Pancreas (tissue), 10 donors: ENCODE measurements at places on chromosomes 13 and 19. TPM values are rescaled to one million over a fixed set of nuclear protein-coding genes. Genes with fewer than 3 reads are reported as not detected.

- no peak for DNase-seq
Observed at GRCh38 chr19:33811736-33812387, 15.2 kb downstream of the KCTD15 start.

Gene ANGPTL8
- not detected for total RNA-seq

GRCh38 chr19:54696117-54696548 lies 28.1 kb upstream of the KIR3DL3 start:
- DNase-seq, result no peak

DNA sequence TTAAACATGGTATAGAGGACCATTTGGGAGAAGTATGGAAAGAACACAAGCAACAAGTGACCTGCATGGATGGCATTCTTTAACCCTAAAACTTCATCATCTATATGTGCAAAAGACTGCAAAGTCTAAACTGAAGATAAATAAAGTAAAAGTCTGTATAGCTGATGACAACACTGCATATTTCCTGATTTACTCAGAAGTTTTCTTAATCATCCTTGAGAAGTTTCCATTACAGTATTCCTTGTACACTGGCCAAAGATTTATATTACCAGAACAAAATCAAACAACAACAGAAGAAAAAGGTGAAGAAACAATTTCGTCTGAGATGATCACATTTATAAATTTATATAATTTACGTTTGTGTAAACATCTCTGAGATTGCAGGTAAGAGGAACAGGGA lies 805.7 kb downstream of the PCDH9 start:
- no peak for DNase-seq

Gene CCDC8
- 22.0 TPM for total RNA-seq

Gene TTYH1
- 24.6 TPM for total RNA-seq

DNA sequence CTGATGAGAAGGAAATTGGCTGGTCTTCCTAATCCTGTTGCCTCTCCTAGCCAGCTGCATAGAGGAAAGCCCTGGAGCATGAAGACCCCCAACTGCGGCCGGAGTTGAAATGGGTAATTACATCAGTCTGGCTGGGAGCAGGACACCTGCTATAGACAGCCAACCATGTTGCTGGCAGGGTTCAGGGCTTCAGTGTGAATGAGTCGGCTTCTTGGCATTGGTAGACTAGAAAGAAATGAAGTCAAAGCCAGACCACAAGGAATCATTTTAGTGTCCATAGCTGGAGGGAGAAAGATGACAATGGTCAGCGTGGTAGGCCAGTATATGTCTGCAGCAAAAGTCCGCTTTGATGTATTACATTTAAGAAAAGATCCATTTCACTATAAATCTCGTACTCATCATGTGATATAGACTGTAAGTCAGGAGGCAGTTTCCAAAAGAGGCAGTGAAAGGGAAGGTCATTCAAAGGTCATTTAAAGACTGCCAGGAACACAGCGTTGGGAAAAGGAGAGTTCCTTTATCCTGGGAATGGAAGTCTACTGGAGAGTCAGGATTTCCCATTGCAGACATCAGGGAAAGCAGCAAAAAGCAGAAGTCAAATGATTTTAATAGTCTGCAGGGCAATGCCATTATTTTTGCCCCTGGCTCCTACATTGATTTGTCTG lies 262.7 kb downstream of the DNAJC15 start:
- no peak for DNase-seq

DNA sequence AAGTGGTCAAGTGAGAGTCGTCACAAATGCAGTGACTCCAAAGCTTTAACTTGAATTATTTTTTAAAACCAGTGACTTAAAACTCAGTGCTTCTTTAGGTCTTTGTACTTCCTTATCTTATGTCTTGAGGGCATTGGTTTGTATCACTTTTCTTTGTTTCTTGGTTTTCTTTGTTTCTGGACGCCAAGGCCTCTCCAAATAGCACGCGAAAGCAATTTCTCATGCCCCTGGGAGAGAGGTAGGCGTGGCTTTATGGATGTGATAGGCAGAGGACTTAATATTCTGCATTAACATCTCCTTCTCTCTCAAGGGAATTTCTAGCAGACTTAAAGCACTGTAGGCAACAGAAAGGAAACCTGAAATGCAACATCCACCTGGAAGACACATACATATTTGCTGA lies 20.6 kb downstream of the UBE2L5 start:
- no peak for DNase-seq

DNA sequence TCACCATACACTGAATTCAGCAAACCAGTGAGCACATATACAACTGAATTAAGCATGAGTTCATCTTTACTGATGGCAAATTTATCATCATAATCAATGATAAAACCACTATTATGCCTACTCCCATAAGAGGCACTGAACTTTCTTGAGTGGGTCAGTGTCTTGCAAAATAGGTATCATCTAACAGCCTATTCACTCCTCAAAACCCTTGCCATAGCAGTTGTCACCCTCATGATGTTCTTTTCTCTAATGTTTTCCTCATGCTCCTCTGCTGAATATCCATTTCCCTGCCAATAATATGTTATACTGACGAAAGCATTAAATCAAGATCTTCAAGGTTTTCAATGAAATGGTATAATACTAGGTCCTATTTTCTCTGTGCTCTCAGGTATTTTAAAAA lies 5.6 kb downstream of the ARGLU1 start:
- no peak for DNase-seq

Gene HSPB6
- total RNA-seq, result 14.1 TPM

Gene SUGT1
- 23.3 TPM for total RNA-seq

DNA sequence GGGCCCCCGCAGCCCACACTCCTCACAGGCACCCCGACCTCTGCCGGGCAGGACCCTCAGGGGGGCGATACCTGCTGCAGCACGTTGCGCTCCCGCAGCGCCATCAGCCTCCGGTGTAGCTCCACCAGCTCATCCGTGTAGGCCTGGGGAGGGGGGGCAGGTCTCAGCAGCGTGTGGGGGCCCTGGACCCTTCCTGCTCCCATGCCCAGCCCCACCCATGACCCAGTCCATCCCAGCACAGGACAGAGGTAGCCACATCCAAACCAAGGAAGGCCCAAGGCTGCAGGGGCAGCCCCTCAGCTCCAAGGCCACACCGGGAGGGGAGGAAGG lies 66.5 kb downstream of the MLLT1 start:
- DNase-seq, result peak; percentile 71

DNA sequence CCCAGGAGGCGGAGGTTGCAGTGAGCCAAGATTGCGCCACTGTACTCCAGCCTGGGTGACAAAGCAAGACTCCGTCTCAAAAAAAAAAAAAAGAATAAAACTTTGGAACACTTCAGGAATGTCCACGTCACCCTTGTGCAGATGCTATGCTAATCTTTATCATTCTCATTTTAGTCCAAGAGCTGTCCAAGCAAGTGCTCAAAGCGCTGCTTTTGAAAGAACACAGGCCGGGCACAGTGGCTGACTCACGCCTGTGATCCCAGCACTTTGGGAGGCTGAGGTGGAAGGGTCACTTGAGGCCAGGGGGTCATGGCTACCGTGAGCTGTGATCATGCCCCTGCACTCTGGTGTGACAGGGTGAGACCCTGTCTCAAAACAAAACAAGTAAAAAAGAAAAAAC lies 11.1 kb upstream of the UQCR11 start:
- no peak for DNase-seq

Gene ERICH4
- total RNA-seq, result not detected

DNA sequence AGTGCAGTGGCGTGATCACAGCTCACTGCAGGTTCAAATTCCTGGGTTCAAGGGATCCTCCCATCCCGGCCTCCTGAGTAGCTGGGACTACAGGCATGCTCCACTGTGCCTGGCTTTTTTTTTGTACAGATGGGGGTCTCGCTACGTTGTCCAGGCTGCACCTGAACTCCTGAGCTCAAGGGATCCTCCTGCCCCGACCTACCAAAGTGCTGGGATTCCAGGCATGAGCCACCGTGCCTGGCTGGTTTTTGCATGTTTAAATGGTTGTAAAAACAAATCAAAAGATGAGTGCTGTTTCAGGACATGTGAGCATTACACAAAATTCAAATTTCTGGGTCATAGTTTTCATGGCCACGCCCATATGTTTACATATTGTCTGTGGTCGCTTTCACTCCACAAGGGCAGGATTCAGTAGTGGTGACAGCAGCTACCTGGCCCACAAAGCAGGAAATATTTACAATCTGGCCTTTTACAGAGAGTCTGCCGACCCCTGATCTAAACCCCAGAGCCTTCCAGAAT lies 5.3 kb downstream of the MATK start:
- no peak for DNase-seq

DNA sequence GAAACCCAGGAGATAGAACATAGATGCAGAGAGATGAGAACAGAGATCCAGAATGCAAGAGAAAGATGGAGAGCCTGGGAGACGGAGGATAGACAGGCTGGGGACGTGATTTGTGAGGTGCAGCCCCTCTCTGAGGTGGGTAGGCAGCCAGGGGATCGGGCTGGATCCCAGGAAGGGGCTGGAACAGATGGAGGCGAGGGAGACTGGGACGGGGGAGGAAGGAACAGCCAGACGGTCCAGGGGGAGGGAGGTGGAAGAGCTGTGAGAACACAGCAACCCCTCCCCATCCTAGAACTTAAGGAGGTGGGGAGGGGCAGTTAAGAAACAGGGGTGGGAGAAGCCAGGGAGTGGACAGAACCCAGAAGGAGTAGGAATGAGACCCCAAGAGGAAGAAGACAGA lies 3.1 kb downstream of the SLC17A7 start:
- DNase-seq, result no peak

Gene CFAP97D2
- total RNA-seq, result 4.6 TPM

Gene ZSCAN4
- total RNA-seq, result not detected

- no peak for DNase-seq
Observed at GRCh38 chr13:70390064-70390463, 281.8 kb upstream of the KLHL1 start.
